ENCODE measurements at places on chromosomes 1 and 21. TPM values are rescaled to one million over a fixed set of nuclear protein-coding genes. Genes with fewer than 3 reads are reported as not detected.

The BMP8A gene
- 0.43 TPM for polyA plus RNA-seq

The FAM78B gene
- 3.2 TPM for polyA plus RNA-seq

The NBPF15 gene
- polyA plus RNA-seq = 66.8 TPM

- no peak for DNase-seq
Observed at GRCh38 chr1:110798691-110799256, 74.2 kb upstream of the CD53 start.

- no peak for DNase-seq
Observed at GRCh38 chr1:94658221-94658620, 116.7 kb upstream of the F3 start.

The KRTAP19-3 gene
- polyA plus RNA-seq = not detected

DNA sequence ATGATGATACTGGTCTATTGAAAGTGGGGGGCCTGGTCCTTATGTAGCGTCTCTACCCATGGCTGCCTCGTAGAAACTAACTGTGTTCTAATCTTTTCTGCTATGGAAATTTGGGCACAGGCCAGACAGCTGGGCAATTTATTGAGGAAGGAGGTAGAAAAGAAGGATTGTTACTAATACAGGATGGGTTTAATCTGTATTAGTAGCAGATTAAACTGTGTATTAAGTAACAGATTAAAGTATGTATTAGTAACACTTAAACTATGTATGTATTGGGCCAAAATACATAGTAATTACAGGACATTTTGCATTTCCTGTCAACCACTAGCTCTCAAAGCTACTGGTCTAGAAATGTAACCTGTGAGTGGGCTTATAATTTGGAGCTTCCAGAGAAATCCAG is 142.0 kb downstream of the MAST2 start:
- DNase-seq = no peak

DNA sequence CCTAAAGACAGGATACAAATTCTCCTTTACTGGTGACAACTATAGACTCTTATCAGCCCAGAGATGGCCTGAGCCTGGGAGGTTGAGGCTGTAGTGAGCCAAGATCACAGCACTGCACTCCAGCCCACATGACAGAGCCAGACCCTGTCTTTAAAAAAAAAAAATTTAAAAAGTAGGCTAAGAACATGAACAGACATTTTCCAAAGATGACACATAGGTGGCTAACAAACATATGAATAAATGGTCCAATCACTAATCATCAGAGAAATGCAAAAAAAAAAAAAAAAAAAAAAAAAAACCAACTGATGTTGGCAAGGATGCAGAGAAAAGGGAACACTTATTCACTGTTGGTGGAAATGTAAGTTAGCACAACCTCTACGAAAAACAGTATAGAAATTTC is 65.0 kb downstream of the TOR3A start:
- no peak for DNase-seq

The ITLN1 gene
- polyA plus RNA-seq = 1.5 TPM

The ITLN2 gene
- 0.29 TPM for polyA plus RNA-seq

The ADAMTS4 gene
- 1.1 TPM for polyA plus RNA-seq

GRCh38 chr1:113046569-113046968 is 26.4 kb upstream of the LRIG2 start:
- no peak for DNase-seq

GRCh38 chr1:226404063-226404903 is 3.6 kb downstream of the PARP1 start:
- DNase-seq = no peak

DNA sequence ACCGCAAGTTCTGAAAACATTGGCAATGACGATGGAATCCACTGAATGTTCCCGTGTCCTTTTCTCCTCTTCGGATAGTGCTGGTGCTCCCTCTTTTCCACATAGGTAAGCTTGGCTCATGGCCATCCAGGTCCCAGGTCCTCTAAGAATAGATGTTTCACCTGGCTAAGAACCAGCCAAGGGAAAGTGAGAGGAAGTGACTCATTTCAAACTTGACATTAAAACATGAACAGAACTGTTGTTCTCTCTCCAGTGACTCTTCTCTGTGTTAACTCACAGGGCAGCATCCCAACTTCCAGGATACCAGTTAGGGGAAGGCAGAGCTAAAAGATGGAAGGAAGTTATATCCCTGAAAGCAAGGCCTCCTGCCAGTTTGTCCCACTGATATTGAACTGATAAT is 493.8 kb upstream of the CHRM3 start:
- no peak for DNase-seq

The FCAMR gene
- 10.5 TPM for polyA plus RNA-seq

The FMO5 gene
- 9.3 TPM for polyA plus RNA-seq

DNA sequence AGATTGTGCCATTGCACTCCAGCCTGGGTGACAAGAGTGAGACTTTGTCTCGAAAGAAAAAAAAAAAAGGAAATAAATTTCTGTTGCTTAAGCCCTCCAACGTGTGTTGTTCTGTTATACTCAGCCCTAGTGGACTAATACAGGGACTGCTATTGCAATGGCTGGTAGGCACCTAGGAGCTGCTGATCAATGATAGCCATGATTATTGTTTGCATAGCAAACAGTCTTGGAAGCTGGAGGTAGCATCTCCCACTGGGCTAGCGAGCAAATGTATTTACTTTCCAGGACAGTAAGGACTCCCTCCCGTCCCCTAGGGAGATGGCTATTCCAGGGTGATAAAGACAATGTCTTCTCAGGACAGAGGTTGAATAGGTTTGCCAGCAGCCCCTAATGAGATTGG is 13.5 kb upstream of the TNFRSF8 start:
- DNase-seq = no peak

The SYNC gene
- polyA plus RNA-seq = 1.8 TPM

GRCh38 chr21:38075833-38076587 is 159.8 kb upstream of the KCNJ6 start:
- DNase-seq = no peak

The TMEM201 gene
- 21.4 TPM for polyA plus RNA-seq

DNA sequence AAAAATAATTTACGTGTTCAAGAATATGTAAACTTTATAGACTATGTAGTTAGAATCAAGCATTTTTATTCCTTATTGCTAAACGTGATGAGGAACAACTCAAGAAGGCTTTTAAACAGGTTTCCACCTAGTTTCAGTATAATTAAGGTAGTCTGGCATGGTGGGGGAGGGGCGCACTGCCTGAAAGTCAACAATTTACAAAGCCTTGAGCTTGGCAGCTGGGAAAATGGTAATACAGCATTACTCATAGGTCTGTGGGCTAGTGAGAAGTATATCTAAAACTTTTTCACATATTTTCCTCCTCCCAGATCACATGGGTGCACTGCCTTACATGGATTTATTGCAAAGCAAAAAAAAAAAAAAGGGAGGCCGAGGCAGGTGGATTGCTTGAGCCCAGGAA is 75.2 kb downstream of the EVI5 start:
- DNase-seq = no peak

The C1orf105 gene
- polyA plus RNA-seq = 0.44 TPM

DNA sequence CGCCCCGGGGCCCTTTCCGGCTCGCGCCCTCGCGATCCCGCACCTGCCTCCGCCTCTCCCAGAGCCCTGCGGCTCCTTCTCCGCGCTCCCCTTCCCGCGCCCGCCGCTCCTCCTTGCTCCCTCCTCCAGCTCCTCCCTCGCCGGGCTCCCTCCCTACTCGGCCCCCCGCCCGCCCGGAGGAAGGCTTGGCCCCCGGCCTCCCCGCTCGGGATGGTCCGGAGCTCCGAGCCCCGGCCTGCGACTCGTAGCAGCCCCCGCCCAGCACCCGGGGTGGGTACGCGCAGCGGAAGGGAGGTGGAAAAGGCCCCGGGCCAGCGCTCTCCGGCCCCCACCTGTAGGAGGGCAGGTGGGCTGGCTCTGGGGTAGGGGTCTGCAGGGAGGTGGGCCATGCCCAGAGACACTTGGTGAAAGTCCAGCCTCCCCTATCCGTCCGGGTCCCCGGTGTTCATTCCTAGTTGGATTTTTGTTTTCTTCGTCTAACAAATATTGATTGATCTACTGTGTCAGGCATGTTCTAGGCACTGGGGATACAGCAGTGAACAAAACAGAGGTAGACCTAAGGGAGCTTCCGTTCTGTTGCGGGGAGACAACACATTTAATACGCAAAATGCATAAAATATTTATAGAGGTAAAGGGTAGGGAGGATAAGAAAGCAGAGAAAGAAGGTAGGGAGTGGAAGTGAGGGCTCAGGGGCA is at the start of gene HTR1D:
TSS of gene HTR1D (minus strand) at position 82 of the 695 bp plus-strand sequence. CDS start 23,283 bp downstream, outside the sequence.
- no peak for DNase-seq

DNA sequence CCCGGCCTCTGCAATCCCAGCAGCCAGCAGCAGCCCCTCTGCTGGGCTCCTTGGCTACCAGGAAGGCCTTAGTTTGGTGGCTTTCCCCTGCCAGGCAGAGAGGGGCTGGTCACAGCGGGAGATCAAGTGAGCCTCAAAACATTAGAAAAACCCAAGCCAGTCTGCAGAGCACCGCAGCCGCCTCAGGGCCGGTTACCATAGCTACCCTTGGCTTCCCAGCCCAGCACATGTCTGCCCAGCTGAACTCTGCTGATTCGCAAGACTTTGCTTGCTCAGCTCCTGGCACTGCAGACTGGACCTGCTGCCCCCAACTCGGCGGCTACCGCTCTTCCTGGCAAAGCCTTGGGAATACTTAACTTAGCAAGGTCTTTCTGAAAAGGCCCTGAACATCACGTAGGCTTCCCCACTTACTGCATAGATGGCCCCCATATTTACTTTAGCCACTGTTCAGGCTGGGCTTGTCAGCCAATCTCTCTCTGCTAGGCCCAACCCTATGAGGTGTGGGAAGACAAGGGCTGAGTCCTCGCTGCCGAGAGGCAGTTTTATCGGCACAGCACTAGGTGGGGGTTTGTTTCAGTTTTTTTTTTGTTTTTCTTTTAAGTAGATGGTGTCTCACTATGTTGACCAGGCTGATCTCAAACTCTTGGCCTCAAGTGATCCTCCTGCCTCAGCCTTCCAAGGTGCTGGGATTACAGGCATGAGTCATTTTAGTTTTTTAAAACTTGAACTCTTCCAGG is 28.6 kb upstream of the PLEKHG5 start:
- no peak for DNase-seq

The SLC45A1 gene
- 2.6 TPM for polyA plus RNA-seq

The LCE1A gene
- not detected for polyA plus RNA-seq

DNA sequence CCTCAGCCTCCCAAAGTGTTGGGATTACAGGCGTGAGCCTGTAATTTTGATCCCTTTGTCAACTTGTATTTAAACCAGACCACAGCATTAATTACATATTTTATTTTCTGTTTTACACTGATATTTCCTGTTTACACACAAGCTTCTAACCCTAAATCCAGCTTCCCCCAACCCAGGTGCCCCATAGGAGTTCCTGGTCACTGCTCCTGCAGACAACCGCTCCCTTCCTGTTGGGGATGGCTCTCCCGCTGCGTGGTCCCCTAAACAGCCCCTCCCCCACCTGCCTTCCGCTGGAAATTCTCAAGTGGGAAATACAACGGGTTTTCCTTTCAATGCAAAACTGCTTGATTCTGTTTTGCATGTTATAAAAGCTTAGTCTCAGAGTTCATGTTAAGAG is 3.7 kb downstream of the CSTB start:
- no peak for DNase-seq

The CAPZB gene
- polyA plus RNA-seq = 234 TPM

DNA sequence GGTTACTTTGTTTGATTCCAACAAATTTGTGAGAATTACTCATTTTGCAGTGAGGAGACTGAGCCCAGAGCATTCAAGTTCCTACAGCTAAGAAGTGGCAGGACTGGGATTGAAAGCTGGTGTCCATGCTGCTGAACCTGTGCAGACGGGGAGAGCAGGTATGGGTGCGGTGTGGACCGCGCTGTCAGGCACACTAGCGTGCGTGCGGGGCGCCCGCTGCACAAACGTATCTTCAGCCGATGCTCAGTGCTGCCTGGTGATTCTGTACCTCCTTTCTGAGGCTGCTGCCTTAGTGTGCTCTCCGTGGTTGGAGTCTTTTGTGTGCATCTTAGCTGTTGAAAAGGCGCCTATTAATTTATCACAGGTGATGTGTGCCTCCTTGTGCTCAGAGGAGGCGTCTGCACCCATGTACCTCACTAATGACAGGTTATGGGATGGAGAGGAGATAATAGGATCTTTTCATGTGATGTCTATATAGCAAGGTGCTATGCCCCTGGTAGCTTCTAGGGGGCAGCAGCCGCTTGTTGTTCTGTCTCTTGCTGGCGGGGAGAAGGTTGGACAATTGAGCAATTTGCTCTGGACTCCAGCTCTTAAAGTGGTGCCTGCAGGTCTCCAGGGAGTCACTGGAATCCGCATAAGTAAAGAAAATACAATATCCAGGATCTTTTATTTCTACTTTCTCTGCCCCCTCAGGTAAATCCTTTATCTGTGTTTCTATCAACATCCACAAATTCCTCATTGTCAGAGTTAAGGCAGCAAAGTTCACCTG is 32.5 kb downstream of the PEX14 start:
- no peak for DNase-seq

GRCh38 chr1:119968068-119968492 is 71.8 kb upstream of the ADAM30 start:
- no peak for DNase-seq

GRCh38 chr1:86860020-86860419 is 53.9 kb downstream of the SELENOF start:
- DNase-seq = no peak

DNA sequence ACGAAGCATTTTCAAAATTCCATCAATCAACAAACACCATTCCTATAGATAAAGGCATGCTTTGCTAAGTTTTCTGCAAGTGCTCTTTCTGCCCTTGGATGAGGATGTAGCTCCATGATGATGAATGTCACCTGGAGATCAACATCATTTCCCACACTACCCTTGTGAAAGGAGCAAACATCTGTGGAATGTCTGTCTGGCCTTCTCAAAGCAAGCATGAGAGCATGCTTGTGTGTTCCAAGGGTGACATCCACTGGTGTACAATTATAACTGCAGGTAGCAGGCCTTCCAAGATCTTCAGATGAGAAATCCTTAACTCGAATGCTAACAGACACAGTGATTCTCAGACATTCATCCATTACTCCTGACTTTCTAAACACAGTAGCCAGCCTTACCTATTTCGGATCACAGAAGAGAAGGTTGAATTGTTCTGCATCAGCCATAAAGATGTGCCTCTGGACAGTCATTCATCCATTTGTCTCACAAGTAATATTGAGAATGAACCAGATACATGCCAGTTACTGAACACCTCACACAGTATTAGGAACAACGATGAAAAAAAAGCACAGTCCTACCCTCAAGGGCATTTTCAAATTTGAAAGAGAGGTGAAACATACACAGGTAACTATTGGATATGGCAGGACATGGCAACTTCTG is 162.4 kb downstream of the TPR start:
- DNase-seq = peak; percentile 74
